ENCODE measurements at places on chromosomes 11 and 22.

- no peak for DNase-seq
Observed at GRCh38 chr11:73283276-73284000, 11.3 kb downstream of the P2RY6 start.

GRCh38 chr22:49728570-49729271 is 99.0 kb downstream of the BRD1 start:
- no peak for DNase-seq

GRCh38 chr11:29318134-29318845 is 698.5 kb downstream of the KCNA4 start:
- DNase-seq: no peak

- no peak for DNase-seq
Observed at GRCh38 chr11:69037544-69037943, 11.2 kb upstream of the TPCN2 start.

GRCh38 chr22:37979782-37980181 is 4.6 kb downstream of the SOX10 start:
- no peak for DNase-seq

DNA sequence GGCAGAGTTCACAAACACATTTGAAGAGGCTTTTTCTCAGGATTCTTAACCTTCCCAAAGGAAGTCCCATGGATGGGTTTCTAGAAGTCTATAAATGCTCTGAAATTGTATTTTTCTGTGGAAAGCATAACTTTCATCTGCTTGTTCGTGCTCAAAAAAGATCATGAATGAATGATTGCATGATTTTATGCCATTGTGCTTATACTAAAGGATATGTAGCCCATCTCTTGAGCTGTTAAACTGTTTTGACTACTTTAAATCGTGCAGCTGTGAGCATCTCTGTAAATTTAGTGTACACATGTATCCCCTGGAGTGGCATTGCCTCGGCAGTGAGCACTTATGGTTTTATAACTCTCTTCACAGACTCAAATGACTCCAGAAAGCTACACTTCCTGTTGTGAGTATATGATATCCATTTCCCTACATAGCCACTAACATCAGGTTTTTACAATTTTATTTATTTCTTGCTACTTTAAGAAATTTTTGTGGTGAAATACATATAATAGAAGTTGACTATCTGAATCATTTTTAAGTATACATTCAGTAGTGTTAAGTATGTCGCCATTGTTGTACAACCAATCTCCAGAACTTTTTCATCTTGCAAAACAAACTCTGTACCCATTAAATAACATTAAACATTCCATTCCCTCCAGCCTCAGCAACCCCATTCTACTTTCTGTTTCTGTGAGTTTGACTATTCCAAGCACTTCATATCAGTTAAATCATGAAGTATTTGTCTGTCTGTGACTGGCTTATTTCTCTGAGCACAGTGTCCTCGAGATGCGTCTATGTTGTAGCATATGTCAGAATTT is 8.0 kb downstream of the NEAT1 start:
- DNase-seq: no peak

- DNase-seq: no peak
Observed at GRCh38 chr11:14969901-14970323, 2.2 kb downstream of the CALCA start.

Data from SW 1271 (cell line).